IPS DF 6.9 (cell line): ENCODE measurements at places on chromosomes 11 and 22.

DNA sequence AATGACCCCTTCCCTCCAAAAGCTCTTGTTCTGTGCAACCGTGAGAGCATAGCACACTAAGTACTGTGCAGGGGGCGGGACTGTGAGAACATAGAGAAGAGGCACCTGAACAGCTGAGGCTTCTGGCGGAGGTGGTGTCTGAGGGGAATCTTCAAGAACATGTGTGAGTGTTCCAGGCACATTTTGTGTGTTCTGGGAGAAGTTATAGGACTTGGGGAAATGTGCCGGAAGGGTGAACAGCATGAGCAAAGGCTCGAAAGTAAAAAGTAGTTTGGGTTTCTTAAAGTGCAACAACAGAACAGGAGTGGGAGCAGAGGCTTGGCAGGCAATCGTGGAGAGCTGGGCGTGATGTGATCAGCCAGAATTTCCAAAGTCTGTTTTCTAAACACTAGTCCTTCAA is 12.4 kb upstream of the SYN3 start:
- DNase-seq: no peak

- peak; percentile 39 for DNase-seq
Measured at GRCh38 chr11:16925561-16926065, 88.6 kb downstream of the PLEKHA7 start.

DNA sequence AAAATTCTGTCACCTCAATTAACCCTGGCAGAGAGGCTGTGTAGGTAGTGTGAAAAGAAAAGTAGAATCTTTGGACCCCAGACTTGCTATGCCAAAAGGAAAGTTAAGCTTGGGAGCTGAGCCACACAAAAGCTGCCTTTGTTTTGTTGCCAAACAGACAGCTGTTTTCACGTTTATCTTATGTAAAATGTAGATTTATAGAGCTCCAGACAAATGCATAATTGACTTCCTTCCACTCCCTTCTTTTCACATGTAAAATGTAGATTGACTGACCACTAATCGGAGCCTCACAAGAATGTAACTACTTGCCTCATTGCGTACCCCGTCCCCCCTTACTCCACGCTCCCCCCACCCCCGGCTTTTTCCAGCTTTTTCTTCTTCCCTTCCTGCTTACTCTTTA is 2302.2 kb upstream of the RAG2 start:
- no peak for DNase-seq

- no peak for DNase-seq
Measured at GRCh38 chr22:38228873-38229740, 27.3 kb downstream of the MAFF start.

GRCh38 chr11:78605296-78605695 is 30.6 kb upstream of the NARS2 start:
- DNase-seq: no peak

GRCh38 chr11:69770540-69770939 is 4.6 kb downstream of the FGF4 start:
- DNase-seq: no peak

- no peak for DNase-seq
Measured at GRCh38 chr22:26471522-26471921, 12.1 kb downstream of the HPS4 start.

- no peak for DNase-seq
Measured at GRCh38 chr11:61959114-61959513, 8.3 kb downstream of the FTH1 start.
